Glomerular endothelial cell (primary cell): ENCODE measurements at places on chromosomes 3 and 15.
A peak's percentile ranks its signal among the peaks of the same experiment; 100 is the strongest.

GRCh38 chr3:14441920-14442300, 39.5 kb downstream of the SLC6A6 start:
- DNase-seq, result no peak

- no peak for DNase-seq
These were observed 305.7 kb upstream of the ATP11B start for GRCh38 chr3:182487611-182488010.

GRCh38 chr15:49435174-49435573, 12.1 kb downstream of the FGF7 start:
- DNase-seq, result no peak

GRCh38 chr3:150653110-150653561, 50.0 kb downstream of the SELENOT start:
- no peak for DNase-seq

- no peak for DNase-seq
These were observed 65.5 kb upstream of the NR2F2 start for GRCh38 chr15:96264801-96265515.

DNA sequence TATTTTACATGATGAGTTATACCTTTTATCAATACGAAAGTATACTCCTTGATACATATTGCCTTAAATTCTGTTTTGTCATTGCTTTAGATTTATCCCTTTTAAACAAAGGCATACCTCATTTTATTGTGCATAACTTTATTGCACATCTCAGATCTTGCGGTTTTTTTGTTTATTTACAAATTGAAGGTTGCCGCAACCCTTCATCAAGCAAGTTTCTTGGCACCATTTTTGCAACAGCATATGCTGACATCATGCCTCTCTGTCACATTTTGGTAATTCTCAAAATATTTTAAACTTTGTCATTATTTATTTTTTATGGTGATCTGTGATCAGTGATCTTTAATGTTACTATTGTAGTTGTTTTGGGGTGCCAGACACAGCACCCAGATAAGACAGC, 20.9 kb downstream of the SNRK start:
- no peak for DNase-seq

DNA sequence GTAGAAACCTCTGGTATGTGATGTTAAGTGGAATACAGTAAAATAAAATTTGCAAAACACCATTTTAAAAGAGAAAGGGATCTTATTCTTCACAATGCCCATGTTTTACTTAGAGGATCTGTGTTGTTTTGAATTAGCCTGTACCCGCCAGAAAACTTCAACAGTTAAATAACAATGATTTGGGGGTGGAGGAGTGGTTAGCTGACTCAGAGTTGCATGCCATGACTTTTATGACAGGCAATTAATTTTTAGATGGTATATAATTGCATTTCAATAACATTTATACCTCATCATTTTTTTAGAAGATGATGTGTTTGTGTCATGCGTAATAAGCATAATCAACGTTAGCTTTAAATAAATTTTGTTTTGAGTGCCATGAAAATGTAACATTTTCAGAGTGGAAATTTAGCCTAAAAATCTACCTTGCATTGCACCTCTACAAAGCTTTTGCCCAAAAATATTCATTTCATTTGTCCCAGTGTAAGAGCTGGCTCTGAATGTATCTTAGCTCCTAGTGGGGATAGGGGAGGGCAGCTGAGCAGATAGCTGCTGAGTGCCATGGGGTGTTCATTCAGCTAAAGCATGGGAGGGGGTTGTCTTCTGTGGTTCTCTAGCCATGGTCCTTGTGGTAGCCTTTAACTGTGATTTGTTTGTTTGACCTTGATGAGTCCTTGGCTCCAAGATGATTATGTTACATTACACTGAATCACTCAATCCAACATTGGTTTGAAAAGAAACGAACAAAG, 379.8 kb downstream of the LPP start:
- no peak for DNase-seq

- DNase-seq, result no peak
These were observed 45.4 kb downstream of the COMMD2 start for GRCh38 chr3:149706905-149707304.

- peak; percentile 63 for DNase-seq
These were observed 98.8 kb downstream of the AKAP13 start for GRCh38 chr15:85479071-85479647.

DNA sequence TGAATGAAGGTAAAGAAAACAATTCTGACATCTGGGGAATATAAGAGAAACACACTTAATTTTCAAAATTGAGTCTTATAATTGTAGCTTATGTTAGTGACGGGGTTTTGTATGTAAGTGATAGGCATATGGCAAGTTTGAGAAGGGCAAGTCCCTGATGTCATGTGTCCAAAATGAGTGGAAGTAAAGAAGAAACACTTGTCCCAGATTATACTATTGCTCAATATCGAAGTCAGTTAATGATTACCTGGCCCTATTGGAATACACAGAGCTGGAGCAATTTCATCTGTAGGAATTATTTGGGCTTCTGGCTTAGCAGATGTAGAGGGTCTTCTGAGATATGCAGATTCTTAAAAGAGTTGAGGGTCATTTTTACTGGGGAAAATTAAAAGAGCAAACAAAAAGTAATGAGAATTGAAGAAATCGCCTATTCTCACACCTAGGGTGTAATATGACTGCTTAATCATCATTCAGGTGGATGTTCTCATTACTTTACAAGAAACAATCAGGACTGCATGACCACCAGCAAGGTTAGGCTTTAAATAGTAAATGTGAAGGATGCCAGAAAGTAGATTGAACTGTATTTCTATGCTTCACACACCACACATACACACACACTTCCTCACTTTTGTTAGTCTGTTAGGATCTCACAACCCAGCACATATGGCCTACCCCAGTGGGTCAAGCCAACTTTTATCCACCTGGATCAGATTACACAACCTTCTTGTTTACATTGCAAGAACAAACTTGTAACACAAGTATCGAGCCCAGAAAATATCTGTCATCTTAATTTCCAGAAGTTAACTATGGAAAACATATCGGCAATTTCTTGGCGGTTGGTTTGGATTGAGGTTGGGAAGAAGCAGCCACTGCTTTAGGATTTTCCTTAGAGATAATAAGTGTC, 183.3 kb upstream of the LRRC3B start:
- DNase-seq, result no peak

- DNase-seq, result no peak
These were observed 51.9 kb upstream of the ETV5 start for GRCh38 chr3:186160691-186161243.

GRCh38 chr15:83431521-83431920, 15.6 kb upstream of the SH3GL3 start:
- no peak for DNase-seq

GRCh38 chr3:9727041-9727595, 4.4 kb upstream of the BRPF1 start:
- no peak for DNase-seq

- DNase-seq, result no peak
These were observed 81.0 kb upstream of the LMCD1 start for GRCh38 chr3:8420612-8421011.

- DNase-seq, result no peak
These were observed 117.7 kb downstream of the ALDH1A2 start for GRCh38 chr15:57947781-57948180.

DNA sequence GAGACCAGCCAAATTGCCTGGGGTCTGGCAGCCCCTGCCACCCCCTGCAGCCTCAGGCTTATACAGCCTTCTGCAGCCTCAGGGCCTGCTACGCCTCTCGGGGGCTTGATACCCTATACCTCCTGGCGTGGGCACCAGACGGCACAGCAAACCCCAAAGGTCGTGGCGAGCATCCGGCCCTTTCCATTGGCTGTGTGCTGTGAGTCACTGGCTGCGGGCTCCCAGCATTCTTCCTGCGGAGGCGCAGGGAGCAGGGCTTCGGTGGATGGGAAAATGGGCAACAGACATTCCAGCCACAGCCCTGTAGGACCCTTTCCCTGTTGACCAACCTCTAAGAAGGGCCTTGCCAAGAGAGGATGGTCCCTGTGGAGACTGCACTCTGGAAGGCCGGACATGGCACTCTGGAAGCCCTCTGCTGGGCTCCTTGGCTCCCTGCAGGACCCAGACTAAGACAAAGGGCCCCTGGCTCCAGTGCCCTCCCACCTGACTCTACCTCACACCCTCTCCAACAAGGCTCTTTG, 59.6 kb downstream of the ITGA11 start:
- no peak for DNase-seq

DNA sequence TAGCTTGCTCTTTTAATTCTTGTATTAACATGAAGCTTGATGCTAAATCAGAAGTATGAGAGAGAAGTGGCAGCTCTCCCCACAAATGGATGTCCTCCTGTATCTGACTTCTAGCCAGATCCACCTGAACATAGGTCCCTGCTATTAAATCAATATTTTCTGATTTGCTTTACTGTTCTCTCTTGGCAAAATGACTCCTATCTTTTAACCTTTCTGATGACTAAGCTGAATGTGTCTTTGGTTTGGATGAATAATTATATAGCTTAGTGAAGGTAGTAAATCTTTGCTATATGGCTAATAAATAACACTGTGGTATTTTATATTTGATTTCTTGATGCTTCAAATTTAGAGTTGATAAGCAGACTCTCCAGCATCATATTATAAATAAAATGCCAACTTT, 28.3 kb upstream of the ARL14 start:
- DNase-seq, result no peak
